ENCODE measurements at places on chromosomes 11 and 22. TPM values are rescaled to one million over a fixed set of nuclear protein-coding genes. Genes with fewer than 3 reads are reported as not detected.
A peak's percentile ranks its signal among the peaks of the same experiment; 100 is the strongest.

DNA sequence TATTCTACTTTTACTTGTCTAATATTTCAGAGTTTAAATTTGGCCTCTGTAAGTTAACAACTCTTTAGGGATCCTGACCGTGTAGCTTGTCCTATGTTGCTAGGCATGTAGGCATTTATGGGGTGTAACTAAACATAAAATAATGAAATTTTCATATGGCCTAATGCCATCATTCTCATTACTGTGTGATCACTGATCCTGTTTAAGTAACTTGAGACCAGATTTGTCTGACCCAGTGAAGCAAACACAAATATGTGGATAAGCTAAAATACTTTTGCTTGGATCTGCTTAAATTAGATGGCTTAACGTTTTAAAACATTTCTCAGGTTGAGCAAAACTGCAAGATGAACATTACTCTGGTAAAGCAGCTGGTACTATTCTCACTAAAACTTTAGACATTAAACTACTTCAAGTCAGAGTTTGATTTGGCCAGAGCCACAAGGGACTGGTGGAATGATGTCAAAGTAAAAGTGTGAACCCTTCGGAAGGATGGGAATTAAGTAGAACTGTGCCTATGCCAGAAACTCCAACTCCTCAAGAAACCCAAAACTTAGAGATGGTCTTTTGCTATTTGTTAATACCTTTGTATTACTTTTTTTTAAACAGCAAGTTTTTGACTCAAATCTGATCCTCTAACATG, 12.5 kb downstream of the QSER1 start:
- H3K4me3 ChIP-seq: no peak overlapping the region
- H3K4me1 ChIP-seq: peaks cover 4% of the 10 kb centered on the region
- DNase-seq: no peak
- no peak overlapping the region for H3K27ac ChIP-seq
- H3K36me3 ChIP-seq: peaks cover 15% of the 10 kb centered on the region

GRCh38 chr11:12517741-12518140, 140.4 kb downstream of the PARVA start:
- DNase-seq: no peak
- H3K27ac ChIP-seq: no peak overlapping the region
- no peak overlapping the region for H3K4me3 ChIP-seq
- H3K36me3 ChIP-seq: no peaks in the 10 kb centered on the region
- H3K4me1 ChIP-seq: no peaks in the 10 kb centered on the region

- no peak overlapping the region for H3K27ac ChIP-seq
- H3K4me3 ChIP-seq: no peak overlapping the region
- no peak for DNase-seq
- H3K4me1 ChIP-seq: no peaks in the 10 kb centered on the region
- peaks cover 15% of the 10 kb centered on the region for H3K27me3 ChIP-seq
Measured at GRCh38 chr22:48496226-48496845, 1331.3 kb downstream of the BRD1 start.

DNA sequence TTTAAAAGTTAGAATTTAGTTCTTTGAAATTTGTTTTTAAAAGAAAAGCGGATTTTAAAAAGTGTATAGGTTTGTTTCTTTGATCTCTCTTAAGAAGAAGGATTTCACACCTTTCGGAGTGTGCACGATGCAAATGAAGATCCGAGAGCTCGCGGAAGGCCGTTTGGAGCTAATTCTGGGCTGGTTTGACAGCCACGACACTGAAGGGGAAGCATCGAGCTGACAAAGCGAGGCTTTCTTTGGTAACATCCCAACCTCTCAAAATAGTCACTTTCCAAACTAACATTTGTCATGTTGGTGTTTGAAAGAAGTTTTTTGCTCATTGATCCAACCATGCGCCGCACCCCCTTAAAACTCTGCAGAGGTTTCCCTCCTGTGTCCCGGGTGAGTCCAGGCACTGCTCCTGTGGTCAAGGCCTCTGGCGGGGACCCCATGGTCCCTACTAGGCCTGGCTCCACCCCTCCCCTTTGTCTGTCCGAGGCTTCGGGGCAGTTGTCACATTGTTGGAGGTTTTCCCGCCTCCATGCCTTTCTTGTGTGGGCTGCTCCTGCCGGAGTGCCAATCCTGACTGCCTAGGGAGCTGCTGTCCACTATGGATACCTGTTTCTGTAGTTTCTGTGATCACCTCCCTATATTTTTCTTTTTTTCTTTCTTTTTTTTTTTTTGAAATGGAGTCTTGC, 39.7 kb downstream of the MPPED1 start:
- peaks cover 14% of the 10 kb centered on the region for H3K27me3 ChIP-seq
- H3K4me3 ChIP-seq: no peak overlapping the region
- no peak for DNase-seq
- H3K4me1 ChIP-seq: no peaks in the 10 kb centered on the region
- H3K36me3 ChIP-seq: no peaks in the 10 kb centered on the region
- no peak overlapping the region for H3K27ac ChIP-seq

GRCh38 chr11:96384156-96384555, 5.6 kb downstream of the CCDC82 start:
- H3K4me3 ChIP-seq: no peak overlapping the region
- H3K27me3 ChIP-seq: no peaks in the 10 kb centered on the region
- no peak overlapping the region for H3K27ac ChIP-seq
- DNase-seq: no peak
- peaks cover 35% of the 10 kb centered on the region for H3K4me1 ChIP-seq

- no peaks in the 10 kb centered on the region for H3K4me1 ChIP-seq
- H3K36me3 ChIP-seq: no peaks in the 10 kb centered on the region
- DNase-seq: peak; percentile 65
- no peak overlapping the region for H3K4me3 ChIP-seq
Measured at GRCh38 chr11:69915501-69916250, 96.5 kb upstream of the FGF3 start.

GRCh38 chr11:5243816-5244180, 5.9 kb downstream of the HBG1 start:
- DNase-seq: no peak
- no peak overlapping the region for H3K27ac ChIP-seq
- H3K4me3 ChIP-seq: no peak overlapping the region
- peaks cover 2% of the 10 kb centered on the region for H3K27me3 ChIP-seq
- H3K36me3 ChIP-seq: no peaks in the 10 kb centered on the region
- no peaks in the 10 kb centered on the region for H3K4me1 ChIP-seq

GRCh38 chr22:40552070-40552469, 84.4 kb downstream of the MRTFA start:
- H3K4me1 ChIP-seq: peaks cover 7% of the 10 kb centered on the region
- H3K27ac ChIP-seq: no peak overlapping the region
- H3K4me3 ChIP-seq: no peak overlapping the region
- peaks cover 57% of the 10 kb centered on the region for H3K36me3 ChIP-seq

GRCh38 chr11:85844439-85845123, 10.6 kb upstream of the CCDC83 start:
- no peak overlapping the region for H3K27ac ChIP-seq
- H3K27me3 ChIP-seq: no peaks in the 10 kb centered on the region
- peaks cover 21% of the 10 kb centered on the region for H3K4me1 ChIP-seq
- peaks cover 7% of the 10 kb centered on the region for H3K36me3 ChIP-seq

GRCh38 chr11:121415856-121416255, 36.3 kb upstream of the SORL1 start:
- no peak overlapping the region for H3K27ac ChIP-seq
- H3K27me3 ChIP-seq: no peaks in the 10 kb centered on the region

DNA sequence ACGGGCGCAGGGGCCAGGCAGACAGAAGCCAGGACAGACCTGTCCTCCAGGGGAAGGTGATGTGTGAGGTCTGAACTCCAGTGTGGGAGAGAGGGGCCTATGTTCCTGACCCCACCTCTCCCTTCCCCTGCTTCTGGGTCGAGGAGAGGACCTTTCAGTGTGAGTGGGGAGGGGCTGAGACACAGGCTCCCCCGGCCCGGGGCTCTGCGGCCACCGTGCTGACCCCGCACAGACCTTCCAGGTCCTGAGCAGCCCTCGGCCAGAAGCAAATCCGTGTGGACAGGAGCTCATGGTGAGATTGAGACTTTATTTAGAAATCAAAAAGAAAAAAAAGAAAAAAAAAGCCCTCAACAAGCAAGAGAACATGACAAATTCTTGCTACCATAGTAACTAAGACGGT, 680.5 kb downstream of the BRD1 start:
- no peak overlapping the region for H3K4me3 ChIP-seq
- DNase-seq: no peak
- no peaks in the 10 kb centered on the region for H3K27me3 ChIP-seq
- H3K36me3 ChIP-seq: no peaks in the 10 kb centered on the region
- H3K4me1 ChIP-seq: no peaks in the 10 kb centered on the region
- H3K27ac ChIP-seq: no peak overlapping the region

- no peaks in the 10 kb centered on the region for H3K36me3 ChIP-seq
- H3K27me3 ChIP-seq: peaks cover 23% of the 10 kb centered on the region
- no peak overlapping the region for H3K4me3 ChIP-seq
- H3K27ac ChIP-seq: no peak overlapping the region
- H3K4me1 ChIP-seq: peaks cover 20% of the 10 kb centered on the region
Measured at GRCh38 chr11:35390737-35391682, 28.3 kb downstream of the SLC1A2 start.

DNA sequence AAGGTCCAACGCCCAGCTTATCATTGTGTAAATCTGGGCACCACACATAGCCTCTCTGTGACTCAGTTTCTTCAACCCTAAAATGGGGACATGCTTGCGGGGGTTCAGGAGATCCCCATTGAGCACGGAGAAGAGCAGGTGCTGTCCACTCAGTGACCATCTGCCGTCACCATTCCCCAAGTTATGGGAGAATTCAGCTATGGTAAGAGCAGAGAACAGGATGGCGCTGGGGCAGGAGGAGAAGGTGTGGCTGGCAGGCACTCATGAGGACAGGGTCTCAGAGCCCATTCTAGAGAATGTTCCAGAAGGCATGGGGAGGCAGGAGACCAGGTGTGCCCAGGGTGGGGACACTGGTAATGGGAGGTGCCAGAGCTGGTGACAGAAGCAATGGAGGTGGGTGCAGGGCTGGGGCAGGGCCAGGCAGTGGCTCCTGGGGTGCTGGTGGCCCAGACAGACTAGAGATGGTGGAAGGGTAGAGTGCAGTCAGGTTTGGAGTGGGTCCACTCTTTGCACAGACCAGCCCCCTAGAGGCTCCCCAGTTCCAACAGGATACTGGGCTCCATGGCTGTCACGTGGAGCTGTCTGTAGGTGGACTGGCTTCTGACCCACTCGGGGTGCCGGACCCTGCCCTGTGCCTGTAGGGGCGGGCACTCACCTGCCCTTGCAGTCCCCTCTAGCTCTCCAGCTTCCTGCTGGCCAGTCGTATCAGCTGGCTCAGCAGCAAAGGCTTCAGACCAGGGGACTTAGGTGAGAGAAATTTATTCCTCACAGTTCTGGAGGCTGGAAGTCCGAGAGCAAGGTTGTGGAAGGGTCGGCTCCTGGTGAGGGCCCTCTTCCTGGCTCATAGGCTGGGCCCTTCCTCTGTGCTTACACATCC, 84.7 kb downstream of the CDKN1C start:
- H3K27me3 ChIP-seq: no peaks in the 10 kb centered on the region
- H3K27ac ChIP-seq: no peak overlapping the region
- DNase-seq: peak; percentile 36
- H3K36me3 ChIP-seq: no peaks in the 10 kb centered on the region

DNA sequence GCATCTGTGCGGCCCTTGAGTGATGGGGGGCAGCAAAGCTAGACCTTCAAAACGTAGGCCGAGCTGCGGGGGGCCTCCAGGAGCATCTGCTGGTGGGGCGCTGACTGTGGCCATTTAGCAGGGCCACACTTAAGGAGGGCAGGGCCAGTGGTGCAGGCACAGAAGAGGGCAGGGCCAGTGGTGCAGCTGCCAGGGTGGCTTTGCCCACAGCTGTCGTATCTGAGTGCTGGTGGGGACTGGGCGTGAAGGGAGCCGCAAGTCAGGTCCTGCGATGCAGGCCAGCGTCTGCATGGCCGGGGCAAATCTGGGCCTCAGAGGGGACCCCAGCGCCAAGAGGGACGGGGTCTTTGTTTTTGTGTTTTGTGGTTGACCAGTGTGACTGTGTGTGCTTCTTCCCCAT, 27.7 kb downstream of the RNH1 start:
- no peak overlapping the region for H3K27ac ChIP-seq
- peaks cover 2% of the 10 kb centered on the region for H3K4me1 ChIP-seq
- no peaks in the 10 kb centered on the region for H3K36me3 ChIP-seq
- H3K27me3 ChIP-seq: no peaks in the 10 kb centered on the region
- DNase-seq: no peak

DNA sequence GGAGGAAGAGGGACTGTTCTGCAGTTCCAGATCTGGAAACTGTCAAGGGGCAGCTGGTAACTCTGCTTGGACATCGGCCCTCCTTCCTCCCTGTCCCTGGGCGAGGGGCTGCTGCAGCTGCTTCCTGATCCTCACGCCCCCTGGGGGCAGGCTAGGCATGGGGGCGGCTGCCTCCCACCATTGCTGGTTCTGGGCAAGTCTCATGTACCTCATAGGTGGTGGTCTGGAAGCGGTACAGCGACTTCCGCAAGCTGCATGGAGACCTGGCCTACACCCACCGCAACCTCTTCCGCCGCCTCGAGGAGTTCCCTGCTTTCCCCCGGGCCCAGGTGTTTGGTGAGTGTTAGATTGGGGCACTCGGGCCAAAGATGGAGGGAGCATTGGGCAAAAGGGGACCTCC, 5.0 kb downstream of the SNX15 start:
- H3K27me3 ChIP-seq: no peaks in the 10 kb centered on the region
- DNase-seq: no peak
- H3K27ac ChIP-seq: no peak overlapping the region
- H3K36me3 ChIP-seq: no peaks in the 10 kb centered on the region
- H3K4me1 ChIP-seq: peaks cover 13% of the 10 kb centered on the region

GRCh38 chr11:66277471-66278362, at the start of gene CNIH2:
Gene CNIH2 (plus strand): TSS chr11:66278175. CDS start chr11:66278457, 282 bp downstream.
- peaks cover 3% of the 10 kb centered on the region for H3K27me3 ChIP-seq
- no peak for DNase-seq
- H3K36me3 ChIP-seq: peaks cover 18% of the 10 kb centered on the region
- H3K4me1 ChIP-seq: peaks cover 28% of the 10 kb centered on the region
- no peak within 1 kb of the TSS for H3K27ac ChIP-seq
- H3K4me3 ChIP-seq: no peak within 1 kb of the TSS

- H3K27ac ChIP-seq: peak overlapping the region; percentile 49
- H3K36me3 ChIP-seq: peaks cover 53% of the 10 kb centered on the region
- H3K27me3 ChIP-seq: no peaks in the 10 kb centered on the region
- no peak overlapping the region for H3K4me3 ChIP-seq
Measured at GRCh38 chr22:18088825-18089568, 11.2 kb downstream of the PEX26 start.

DNA sequence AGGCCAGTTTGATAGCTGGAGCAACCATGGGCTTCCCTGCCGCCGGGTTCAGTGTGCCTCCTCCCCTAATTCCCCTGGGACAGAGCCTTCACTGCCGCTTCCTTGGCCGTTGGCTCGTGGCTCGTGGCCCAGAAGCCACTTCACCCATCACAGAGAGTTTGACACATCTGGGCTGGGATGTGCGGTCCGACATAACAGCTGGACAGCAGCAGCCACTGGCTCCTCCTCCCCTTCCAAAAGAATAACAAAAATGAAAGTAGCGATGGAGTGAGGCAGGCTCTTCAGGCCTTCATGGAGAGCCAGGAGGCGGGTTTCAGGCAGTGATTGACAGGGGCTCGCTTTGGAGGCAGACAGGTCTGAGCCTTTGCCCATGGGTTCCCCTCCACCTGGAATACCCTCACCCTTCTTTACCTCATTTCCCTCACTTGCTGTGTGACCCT, 8.2 kb downstream of the CREB3L1 start:
- no peak overlapping the region for H3K27ac ChIP-seq
- DNase-seq: no peak
- peaks cover 53% of the 10 kb centered on the region for H3K27me3 ChIP-seq

Gene FOLR2
- total RNA-seq: not detected

Gene MUC5AC
- total RNA-seq: not detected

Gene KREMEN1
- total RNA-seq: 0.09 TPM

Gene BBOX1
- not detected for total RNA-seq

Gene BRD1
- 49.9 TPM for total RNA-seq

Gene ANGPTL5
- total RNA-seq: not detected

Gene MUC5B
- total RNA-seq: not detected

Gene CELSR1
- total RNA-seq: 0.12 TPM

Gene GSTT2B
- not detected for total RNA-seq

Gene SMIM35
- 3.2 TPM for total RNA-seq

Gene PHETA2
- total RNA-seq: 2.0 TPM

Gene ASPHD2
- 15.3 TPM for total RNA-seq

Gene KRTAP5-10
- not detected for total RNA-seq

All from activated CD8-positive, alpha-beta memory T cell treated with anti-CD3 and anti-CD28 coated beads, Interleukin-2, amount 10 ng/mL, durations not matched to agents 7 days and 5 days (primary cell).